ENCODE measurements at places on chromosomes 12 and 14. TPM values are rescaled to one million over a fixed set of nuclear protein-coding genes. Genes with fewer than 3 reads are reported as not detected.

SLC10A1 gene
- not detected for total RNA-seq

DNAJC22 gene
- total RNA-seq: 22.9 TPM

CPNE6 gene
- 0.14 TPM for total RNA-seq

FOXM1 gene
- total RNA-seq: 104 TPM

STON2 gene
- total RNA-seq: 2.6 TPM

MPHOSPH9 gene
- 26.4 TPM for total RNA-seq

MGP gene
- total RNA-seq: not detected

MAP3K9 gene
- 6.8 TPM for total RNA-seq

DDX23 gene
- total RNA-seq: 84.0 TPM

HSPA2 gene
- total RNA-seq: 39.9 TPM

SLC7A8 gene
- total RNA-seq: 3.2 TPM

LRRC9 gene
- not detected for total RNA-seq

GRIN2B gene
- 5.3 TPM for total RNA-seq

TMPRSS12 gene
- not detected for total RNA-seq

MBIP gene
- total RNA-seq: 16.4 TPM

RNF212B gene
- total RNA-seq: not detected

SAMD15 gene
- total RNA-seq: 2.6 TPM

SMIM41 gene
- not detected for total RNA-seq

ASPG gene
- 0.03 TPM for total RNA-seq

BCL11B gene
- 0.44 TPM for total RNA-seq

NR2C1 gene
- 26.4 TPM for total RNA-seq

C1S gene
- 43.7 TPM for total RNA-seq

ARMH4 gene
- 0.71 TPM for total RNA-seq

MIP gene
- total RNA-seq: 0.15 TPM

Measured in A549 treated with dexamethasone at 1 μM for 4 hours (cell line).